ENCODE measurements at places on chromosomes 12 and 14. TPM values are rescaled to one million over a fixed set of nuclear protein-coding genes. Genes with fewer than 3 reads are reported as not detected.

The RNASE1 gene
- 246 TPM for polyA plus RNA-seq

The C1RL gene
- 23.6 TPM for polyA plus RNA-seq

The JPH4 gene
- 3.4 TPM for polyA plus RNA-seq

- DNase-seq: no peak
Observed at GRCh38 chr14:79281244-79282152, 929.8 kb downstream of the DIO2 start.

DNA sequence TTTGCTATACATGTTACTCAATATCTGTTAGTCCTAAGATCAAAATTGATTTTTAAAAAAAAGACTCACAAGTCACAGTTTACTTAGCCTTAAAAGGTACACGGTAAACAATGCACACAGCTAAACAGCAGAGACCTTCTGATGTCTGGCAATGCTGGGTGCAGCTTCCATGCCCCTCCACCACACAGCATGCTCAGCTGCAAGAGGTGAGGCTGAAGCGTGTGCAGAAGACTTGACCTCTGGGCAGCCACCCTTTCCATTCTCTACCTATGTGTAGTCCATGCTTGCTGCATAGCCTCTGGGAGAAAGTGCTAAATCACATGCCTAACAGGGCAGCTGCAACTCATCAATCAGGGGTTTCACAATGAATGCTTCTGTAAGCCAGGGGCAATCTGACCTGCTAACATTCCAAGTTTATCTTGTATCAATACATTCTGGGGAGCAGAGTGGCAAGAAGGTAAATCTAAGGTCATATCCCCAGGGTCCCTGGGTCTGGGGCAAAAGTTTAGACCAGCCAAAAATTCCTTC is 44.5 kb upstream of the AMN1 start:
- no peak for DNase-seq

GRCh38 chr14:52918486-52918885 is 32.4 kb downstream of the FERMT2 start:
- DNase-seq: peak; percentile 48

DNA sequence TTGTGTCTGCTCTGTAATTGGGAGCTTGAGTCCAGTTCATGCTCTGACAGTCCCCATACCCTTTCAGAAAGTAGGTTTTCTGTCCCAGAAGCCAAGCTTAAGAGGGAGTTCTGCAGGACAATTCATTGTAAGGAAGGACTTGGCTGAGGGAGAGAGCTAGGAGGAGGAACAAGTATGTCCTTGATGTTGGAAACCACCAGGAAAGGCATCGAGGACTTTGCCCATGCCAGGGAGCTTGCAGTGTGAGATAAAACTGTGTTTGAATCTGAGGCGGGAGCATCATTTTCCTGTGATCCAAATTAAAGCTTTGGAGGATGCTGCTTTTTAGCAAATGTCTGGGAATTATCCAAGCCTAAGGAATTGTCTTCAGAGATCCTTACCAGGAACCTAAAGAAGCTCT is 175.3 kb downstream of the EMP1 start:
- no peak for DNase-seq

Data from muscle of back (tissue), 13 donors.